Activated T-helper 1 cell treated with Interleukin-2 at 50 U/mL for 16 hours (primary cell): ENCODE measurements at places on chromosomes 16 and 17.

DNA sequence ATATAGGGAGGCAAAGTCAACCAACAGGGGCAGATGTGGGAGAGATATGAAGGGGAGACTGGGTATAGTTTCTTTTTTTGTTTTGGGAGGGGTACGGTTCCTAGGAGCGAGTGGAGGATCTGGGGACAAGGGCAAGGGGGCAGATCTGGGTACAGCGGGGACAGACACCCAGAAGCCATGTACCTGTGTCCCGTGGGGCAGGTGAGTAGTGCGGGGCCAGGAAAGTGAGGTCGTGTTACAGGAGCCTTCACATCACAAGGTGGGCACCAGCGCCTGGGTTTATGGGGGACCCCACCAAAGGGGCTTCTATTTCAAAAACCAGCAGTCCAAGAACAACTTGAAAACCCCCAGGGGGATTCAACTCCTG lies 11.5 kb downstream of the LITAF start:
- no peak for DNase-seq

DNA sequence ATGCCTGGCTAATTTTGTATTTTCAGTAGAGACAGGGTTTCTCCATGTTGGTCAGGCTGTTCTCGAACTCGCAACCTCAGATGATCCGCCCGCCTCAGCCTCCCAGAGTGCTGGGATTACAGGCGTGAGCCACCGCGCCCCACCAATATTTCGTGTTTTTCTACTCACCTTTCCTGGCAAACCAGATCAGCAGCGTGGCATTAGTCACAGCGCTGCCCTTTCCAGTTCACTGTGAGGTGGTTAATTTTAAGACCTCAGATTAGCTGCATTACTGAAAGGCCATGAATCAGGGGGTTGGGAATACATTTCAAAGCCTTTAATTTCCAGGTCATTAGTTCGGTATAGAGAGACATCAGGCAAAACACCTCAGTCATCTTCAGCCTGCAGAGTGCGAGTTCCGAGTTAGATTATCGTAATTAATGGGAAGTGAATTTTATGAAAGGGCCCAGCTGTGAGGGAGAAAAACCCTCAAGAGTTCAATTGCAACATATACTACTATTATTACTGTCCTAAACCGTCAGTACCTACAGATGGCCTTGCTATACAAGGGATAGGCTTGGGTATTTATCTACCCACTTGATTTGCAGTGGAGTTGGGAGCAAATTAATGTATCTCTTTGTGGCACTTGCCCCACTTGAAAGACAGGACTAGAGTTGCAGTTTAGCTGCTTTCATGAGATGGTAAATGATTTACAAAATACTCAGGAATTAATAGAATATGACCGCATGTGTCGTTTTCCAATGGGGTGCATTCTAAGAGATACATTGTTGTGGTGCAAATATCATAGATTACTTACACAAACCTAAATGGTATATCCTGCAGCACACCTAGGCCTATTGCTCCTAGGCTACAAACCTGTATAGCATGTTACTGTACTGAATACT lies 2.1 kb upstream of the USP32 start:
- no peak for DNase-seq

DNA sequence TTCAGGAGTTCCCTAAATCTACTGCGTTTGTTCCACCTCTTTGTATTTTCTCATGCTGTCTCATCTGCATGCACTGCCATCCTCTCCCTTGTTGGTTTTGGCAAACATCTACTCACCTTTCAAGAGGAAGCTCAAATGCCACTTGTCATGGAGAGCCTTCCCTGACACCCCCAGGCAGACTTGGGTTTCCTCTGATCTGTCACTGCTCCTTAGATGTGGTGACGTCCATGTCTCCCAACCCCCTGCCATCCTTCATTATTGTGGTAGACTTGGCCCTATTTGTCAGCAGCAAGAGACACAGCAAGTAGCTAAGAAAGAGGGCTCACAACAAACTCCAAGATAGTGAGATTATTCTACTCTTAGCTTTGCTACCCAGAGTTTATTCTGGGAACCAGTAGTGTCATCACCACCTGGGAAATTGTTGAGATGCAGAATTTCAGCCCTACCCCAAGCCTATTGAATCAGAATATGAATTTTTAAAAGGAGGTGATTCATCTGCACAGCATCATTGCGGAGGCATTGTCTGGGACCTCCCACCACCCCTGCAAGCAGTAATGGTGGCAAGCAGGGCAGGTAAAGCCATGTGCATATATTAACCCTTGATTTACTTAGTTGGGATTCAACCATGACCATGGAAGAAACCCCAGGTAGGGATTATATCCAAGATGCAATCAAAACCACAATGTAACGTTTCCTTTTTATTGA lies 248.9 kb downstream of the SHISA9 start:
- no peak for DNase-seq

- no peak for DNase-seq
These were observed 94.9 kb downstream of the RBFOX3 start for GRCh38 chr17:79515646-79516571.

DNA sequence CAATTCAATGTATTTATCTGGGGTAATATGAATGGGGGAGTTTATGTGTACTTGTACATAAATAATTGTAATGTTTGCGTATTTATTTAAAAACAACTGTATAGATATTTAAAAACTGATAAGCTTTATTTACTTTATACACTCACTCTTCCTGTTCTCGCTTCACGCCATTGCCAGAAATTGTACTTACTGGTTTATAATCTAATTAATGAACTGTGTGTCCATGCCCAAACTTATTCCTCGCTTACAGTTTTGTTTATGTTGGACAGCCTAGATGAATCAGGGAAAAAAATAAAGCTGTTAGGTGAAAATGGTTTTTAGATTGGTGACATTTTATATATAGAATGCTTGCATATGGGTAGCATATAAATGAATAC lies 30.8 kb downstream of the AATF start:
- no peak for DNase-seq

DNA sequence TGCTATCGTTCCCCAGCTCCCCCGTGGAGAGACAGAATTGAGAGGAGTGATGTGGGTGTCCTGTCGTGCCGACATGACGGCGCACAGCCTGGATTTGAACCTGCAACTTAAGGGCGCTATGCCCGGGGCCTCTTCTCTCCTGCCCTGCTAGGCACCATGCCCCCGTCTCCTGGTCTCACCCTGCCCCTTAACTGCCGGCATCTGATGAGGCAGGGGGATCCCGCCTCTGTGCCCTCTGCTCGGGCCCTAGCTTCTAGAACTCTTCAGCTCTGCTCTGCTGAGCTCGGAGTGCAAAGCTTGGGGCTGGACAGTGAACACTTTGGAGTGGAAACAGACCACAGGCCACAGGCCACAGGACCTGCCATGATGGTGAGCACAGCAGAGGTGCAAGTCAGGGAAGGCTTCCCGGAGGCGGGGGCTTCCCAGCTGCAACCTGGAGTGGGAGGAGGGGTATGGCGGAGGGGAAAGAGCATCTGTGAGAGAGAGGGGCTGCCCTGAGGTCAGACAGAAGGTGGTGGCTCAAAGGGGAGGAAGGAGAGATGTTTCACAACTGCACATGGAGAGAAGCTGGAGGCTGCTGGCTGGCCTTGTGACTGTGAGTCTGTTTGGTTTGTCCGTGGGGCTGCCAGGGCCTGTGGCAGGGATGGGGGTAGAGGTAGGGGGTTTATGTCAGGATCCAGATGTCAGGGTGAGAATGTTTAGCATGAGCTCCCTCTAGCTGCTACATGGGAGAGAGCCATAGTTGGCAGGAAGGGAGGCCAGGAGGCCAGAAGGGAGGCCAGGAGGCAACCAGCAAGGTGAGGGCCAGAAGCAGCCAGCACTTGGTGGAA lies 107.8 kb downstream of the CRLF3 start:
- no peak for DNase-seq

DNA sequence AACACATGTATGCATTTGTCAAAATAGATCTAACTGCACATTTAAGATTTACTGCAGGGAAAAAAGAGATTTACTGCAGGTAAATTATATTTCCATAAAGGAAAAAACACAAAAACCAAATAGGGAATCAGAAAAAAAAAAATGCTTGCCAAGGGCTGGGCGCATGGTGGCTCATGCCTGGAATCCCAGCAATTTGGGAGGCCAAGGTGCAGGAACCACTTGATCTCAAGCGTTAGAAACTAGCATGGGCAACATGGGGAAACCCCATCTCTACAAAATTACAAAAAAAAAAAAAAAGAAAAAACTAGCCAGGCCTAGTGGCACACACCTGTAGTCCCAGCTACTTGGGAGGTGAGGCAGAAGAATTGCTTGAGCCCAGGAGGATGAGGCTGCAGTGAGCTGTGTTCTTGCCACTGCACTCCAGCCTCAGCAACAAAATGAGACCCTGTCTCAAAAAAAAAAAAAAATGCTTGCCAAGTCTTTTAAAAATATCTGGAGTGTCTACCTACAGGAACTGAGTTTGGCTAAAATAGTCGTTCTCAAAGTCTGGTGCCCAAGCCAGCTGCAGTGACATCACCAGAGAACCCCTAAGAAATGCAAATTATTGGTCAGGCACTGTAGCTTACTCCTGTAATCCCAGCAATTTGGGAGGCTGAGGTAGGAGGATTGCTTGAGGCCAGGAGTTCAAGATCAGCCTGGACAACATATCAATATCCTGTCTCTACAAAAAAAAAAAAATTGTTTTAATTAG lies 17.5 kb downstream of the TRIM25 start:
- DNase-seq: no peak

DNA sequence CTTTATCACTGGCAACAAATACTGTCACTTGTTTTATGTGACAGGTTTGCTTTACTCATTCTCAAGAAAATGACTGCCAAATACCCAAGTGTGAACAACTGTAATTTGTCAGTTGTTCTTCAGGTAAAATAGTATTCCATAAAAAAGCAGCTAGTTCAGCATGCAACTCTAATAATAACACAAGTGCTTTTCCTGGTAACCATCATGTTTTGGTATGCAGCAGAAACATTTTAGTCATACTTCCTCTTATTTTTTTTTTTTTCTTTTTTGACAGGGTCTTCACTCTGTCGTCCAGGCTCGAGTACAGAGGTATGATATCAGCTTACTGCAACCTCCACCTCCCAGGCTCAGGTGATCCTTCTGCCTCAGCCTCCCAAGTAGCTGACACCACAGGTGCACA lies 4.6 kb downstream of the TERF2 start:
- DNase-seq: no peak

DNA sequence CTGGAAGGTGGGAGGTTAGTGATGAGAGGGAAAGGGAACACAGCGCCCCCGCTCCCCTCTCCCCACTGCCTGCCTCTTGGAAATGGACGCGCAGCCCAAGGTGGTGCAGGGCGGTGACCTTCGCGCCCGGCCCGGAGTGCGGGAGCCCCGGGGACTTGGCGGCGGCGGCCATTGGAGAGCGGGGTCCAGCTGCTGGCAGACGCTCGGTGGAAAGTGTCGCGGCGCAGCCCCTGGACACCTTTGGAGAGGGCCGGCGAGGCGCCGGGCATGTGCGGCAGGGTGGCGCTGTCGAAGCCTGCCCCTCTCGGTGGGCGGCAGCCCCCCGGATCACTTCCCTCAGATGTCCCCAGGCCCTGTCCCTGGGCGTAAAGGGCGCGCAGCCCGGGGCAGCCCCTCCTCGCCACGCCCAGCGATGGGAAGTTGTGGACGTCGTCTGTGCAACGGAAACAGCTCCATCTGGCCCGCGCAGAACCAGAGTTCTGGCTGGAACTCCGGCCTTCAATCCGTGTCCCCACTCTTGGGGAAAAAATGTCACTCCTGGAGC lies 16.7 kb downstream of the SALL1 start:
- DNase-seq: no peak

DNA sequence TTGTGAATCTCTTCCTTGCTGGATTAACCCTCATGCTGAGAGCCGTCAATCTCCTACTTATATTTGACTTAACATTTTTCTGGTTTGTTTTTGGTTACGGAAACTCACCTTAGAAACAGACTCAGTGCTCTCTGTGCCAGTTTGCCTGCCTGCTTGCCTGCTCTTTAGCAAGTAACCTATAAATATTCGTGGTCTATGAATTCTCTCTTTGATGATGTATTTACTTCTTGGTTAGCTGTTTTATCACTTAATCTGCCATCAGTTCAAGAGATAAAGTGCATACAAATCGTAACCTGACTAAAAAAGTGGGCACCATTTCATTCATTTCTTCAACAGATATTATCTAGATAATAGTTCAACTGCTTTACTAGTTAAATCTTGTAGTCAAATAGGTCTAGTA lies 26.7 kb downstream of the CYB5B start:
- no peak for DNase-seq

DNA sequence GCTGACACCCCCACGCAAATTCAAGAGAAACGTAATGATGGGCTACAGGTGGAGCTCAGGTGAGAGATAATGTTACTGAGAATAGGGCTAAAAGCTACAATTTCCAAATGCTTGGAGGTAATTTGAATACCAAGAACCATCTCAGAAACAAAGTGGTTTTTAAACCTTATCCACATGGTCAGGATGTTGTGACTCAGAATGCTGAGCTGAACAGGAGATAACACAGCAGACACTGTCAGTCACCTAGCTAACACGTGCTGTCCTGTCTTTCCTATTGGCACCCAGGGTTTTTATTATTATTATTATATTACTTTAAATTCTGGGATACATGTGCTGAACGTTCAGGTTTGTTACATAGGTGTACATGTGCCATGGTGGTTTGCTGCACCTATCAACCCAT lies 233.0 kb upstream of the MAF start:
- no peak for DNase-seq

DNA sequence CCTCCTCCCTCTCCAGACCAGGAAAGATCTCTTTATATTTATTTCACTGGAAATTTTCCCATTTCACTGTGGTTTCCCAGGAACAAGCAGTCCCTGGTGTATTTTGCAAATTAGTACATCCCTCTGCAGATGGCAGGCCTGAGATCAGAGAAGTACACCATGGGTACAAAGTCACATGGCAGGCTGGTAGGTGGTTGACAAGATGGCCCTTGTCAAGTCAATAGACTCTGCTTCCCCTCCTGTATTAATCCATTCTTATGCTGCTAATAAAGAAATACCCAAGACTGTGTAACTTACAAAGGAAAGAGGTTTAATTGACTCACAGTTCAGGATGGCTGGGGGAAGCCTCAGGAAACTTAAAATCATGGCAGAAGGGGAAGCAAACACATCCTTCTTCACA lies 51.6 kb upstream of the KSR1 start:
- no peak for DNase-seq

GRCh38 chr17:69857412-69857835 lies 217.6 kb upstream of the KCNJ16 start:
- no peak for DNase-seq

- DNase-seq: no peak
These were observed 2.9 kb downstream of the SLC39A11 start for GRCh38 chr17:73089322-73090317.

GRCh38 chr16:19490619-19491018 lies 31.3 kb downstream of the GDE1 start:
- DNase-seq: no peak

DNA sequence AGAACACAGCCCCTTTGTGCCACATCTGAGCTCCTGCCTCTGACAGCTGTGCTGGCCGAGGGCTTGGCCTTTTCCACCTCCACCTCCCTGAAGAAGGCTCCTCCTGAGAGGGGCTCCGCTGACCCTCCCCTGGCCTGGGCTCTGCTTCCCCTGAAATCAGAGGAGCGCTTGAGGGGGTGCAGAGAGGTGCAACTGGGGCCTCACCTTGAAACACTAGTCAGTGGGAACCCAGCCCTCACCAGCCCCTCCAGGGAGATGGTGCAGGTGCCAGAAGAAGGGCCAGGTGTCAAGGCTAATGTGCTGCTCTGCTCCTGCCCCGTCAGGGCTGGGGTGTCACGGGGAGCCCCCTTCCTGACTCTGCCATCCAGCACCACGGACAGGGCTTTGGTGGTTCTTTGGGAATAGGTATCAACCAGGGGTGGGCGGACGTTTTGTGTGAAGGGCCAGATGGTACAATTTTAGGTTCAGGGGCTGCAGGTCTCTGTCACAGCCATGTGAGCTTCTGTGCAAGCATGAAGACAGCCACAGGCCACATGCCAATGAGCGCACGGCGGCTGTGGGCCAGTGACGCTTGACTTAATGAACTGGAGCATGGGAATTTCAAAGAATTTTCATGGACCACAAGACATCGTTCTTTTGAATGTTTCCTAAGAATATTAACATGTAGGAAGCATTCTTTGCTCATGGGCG lies 2.1 kb upstream of the ZG16B start:
- no peak for DNase-seq
